ENCODE measurements at places on chromosomes 5 and 9.

GRCh38 chr5:10474521-10475075, 32.9 kb downstream of the ROPN1L start:
- peak; percentile 57 for DNase-seq

DNA sequence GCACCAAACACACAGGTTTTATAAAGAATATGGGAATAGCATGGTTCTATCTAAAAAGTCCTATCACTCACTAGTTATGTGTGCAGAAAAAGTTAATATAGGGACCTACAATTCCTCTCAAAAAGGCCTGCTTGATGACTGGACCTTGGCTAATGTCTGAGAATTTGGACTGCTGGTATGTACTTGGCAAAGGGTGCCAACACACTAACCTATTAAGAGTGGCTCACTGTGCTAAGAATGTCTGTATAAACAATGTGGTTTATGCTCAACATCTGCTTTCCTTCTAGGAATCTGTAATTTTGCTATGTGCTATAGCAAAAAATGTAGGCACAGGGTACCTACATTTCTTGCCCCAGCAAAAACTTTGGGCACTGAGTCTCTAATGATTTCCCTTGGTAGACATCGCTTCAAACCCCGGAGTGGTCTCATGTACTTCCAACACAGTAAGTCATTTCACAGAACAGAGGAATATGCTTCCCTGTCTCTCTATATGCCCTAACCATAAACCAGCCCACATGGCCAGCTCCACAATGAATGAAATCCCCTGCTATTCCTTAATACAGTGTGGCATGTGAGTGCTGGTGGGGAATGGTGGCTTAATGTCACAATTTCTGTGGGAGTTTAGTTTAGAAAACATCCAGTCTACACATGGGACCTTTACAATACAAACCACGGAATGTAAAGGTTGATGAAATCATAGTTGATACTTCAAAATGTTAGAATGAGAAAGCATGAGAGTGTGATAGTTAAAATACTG, 101.7 kb downstream of the UBAP2 start:
- DNase-seq, result peak; percentile 94

- DNase-seq, result peak; percentile 14
Observed at GRCh38 chr9:3436629-3437420, 89.0 kb downstream of the RFX3 start.

DNA sequence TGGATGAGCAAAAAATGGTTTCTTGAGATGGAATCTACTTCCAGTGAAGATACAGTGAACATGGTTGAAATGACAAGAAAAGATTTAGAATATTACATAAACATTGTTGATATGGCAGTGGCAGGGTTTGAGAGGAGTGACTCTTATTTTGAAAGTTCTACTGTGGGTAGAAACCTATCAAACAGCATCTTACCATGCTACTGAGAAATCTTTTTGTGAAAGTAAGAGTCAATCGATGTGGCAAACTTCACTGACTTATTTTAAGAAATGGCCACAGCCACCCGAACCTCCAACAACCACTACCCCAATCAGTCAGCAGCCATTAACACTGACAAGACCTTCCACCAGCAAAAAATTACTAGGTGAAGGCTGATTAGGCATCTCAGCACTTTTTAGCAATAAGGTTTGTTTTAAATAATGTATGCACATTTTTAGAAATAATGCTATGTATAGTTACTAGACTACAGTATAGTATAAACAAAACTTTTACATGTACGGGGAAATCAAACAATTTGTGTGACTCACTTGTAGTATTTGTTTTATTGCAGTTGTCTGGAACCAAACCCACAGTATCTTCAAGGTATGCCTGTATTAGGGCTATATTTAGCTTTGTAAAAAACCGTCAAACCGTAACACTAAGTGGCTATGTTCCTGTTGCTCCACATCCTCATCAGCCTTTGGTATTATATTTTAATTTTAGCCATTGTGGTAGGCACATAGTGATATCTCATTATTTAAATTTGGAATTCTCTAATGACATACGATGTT, 30.6 kb upstream of the ADAMTS6 start:
- DNase-seq, result no peak

DNA sequence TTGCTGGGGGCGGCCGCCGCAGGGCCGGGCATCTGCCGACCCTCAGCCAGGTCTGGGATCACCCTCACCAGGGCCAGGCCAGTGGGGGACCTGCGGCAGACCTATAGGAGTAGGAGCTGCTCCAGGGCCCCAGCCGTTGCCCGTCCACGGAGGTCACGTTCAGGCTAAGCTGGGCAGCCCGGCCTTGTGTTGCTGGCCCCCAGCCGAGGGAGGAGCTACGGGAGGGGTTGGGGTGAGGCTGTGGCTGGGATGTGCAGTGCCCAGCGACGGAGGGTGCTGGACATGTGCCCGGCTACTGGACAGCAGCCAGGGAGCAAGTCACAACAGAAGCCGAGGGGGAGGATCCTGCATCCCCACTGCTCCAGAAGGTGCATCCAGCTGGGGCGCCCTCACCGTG, 39.6 kb upstream of the SLC6A19 start:
- no peak for DNase-seq

GRCh38 chr5:90338712-90339372, 70.7 kb downstream of the CETN3 start:
- DNase-seq, result no peak

- DNase-seq, result no peak
Observed at GRCh38 chr5:132782101-132782500, 5.1 kb upstream of the SEPTIN8 start.

DNA sequence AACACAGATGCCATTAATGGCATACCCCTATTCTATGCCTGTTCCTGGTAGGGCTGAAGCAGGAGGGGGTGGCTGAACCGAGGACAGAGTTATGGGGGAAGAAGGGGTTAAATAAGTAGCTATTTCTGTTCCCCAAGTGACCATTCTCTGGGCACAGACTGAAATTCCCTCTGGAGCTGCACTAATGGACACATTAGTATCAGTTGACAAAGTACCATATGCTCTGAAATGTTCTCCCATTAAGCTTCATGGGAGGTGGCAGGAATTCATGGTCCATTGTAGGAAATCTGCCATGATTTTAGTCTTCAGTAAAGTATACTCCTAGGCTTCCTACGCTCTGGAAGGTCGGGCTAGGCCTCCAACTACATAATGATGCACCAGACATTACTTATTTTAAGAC, 10.5 kb upstream of the FRMPD1 start:
- no peak for DNase-seq

GRCh38 chr5:154811653-154812465, 38.5 kb downstream of the FAXDC2 start:
- DNase-seq, result peak; percentile 24

DNA sequence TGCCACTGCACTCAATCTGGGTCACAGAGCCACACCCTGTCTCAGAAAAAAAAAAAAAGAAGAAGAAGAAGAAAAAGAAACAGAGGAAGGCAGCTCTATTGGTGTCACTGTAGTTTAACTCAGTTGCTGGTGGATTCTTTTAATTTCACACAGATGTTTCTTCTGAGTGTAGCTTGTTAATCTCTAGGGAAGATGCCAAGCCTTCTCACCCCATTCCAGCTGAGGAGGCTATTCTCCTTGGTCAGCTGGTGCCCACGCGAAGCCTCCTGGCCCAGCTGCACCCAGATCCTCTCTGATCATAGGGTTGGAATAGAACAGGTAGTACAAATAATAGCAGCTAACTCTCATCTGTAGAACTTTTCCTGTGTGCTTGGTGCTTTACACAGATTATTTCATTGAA, 113.8 kb upstream of the SPRY4 start:
- no peak for DNase-seq

- DNase-seq, result no peak
Observed at GRCh38 chr5:84696651-84697050, 312.0 kb upstream of the EDIL3 start.

Measured in AG09309 (cell line).